ENCODE measurements at places on chromosomes 1 and 21. TPM values are rescaled to one million over a fixed set of nuclear protein-coding genes. Genes with fewer than 3 reads are reported as not detected.

DNA sequence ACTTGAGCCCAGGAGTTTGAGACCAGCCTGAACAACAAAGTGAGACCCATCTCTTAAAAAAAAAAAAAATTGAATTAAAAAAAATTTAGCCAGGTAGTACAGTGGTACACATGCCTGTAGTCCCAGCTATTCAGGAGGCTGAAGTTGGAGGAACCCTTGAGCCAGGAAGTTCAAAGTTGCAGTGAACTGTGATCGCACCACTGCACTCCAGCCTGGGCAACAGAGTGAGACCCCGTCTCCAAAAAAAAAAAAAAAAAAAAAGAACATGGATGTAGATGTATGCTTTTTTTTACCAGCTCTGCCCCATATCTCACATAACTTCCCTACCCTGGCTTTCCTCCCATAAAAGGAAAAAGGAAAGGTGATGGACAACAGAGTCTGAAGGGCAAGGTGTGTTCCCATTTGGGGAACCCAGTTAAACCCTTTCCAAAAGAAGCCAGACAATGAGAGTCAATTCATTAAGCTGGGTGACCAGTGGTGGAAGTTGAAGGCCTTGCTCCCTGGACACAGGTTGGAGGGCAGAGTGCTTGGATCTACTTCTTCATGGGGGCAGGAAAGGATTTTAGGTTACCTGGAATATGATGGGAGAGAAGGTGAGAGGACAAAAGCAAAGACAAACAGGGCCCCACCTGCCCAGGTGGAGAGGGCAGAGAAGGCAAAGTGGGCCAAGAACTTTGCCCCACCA lies 2.9 kb downstream of the KRTCAP2 start:
- H3K27me3 ChIP-seq, result no peaks in the 10 kb centered on the region
- peaks cover 14% of the 10 kb centered on the region for H3K36me3 ChIP-seq
- H3K27ac ChIP-seq, result no peak overlapping the region

The BGLAP gene
- 3.3 TPM for total RNA-seq

The OLFML3 gene
- total RNA-seq, result 0.45 TPM

The HMGCS2 gene
- total RNA-seq, result not detected

- H3K36me3 ChIP-seq, result no peaks in the 10 kb centered on the region
- peaks cover 3% of the 10 kb centered on the region for H3K4me1 ChIP-seq
- no peak for DNase-seq
- H3K4me3 ChIP-seq, result no peak overlapping the region
- H3K27ac ChIP-seq, result no peak overlapping the region
These were observed 11.6 kb downstream of the PIGM start for GRCh38 chr1:160020196-160020595.

The OPRD1 gene
- not detected for total RNA-seq

Data from activated naive CD8-positive, alpha-beta T cell treated with anti-CD3 and anti-CD28 coated beads, Interleukin-2, amount 10 ng/mL, durations not matched to agents 7 days and 5 days (primary cell).